D721Med (cell line): ENCODE measurements at places on chromosomes 16 and 17.

DNA sequence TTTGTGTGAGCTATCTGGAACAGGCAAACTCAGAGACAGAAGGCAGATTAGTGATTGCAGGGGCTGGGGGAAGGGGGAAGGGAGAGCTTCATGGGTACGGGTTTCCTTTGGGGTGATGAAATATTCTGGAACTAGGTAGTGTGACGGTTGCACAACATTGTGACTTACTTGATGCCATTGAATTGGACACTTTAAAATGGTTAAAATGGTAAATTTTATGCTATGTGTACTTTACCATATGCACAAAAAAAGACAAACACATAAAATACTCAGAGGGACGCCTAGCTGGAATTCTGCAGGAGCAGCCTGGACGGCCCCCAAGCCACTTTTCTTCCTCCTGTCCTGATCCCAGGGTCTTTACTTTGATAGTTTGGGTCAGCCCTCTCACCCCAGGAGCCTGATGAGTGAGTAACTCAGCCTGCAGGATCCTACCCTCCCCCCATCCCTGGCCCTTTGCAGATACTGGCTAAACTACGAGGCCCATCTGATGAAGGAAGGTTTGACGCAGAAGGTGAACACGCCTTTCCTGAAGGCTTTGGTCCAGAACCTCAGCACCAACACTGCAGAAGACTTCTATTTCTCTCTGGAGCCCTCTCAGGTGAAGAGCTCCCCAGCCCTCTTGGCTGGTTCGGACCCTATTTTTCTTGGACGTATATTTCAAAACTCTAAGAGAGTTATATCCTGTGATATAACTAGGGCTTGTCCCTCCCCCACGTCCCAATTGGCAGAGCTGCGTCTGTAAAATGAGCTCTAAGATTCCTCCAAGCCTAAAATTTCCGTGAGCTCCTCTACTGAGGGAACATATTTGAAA, 7.8 kb downstream of the ADGRG3 start:
- DNase-seq = no peak

GRCh38 chr17:16407911-16408588, 7.3 kb upstream of the TRPV2 start:
- DNase-seq = no peak

GRCh38 chr16:1331712-1332617, 1.5 kb upstream of the BAIAP3 start:
- no peak for DNase-seq

DNA sequence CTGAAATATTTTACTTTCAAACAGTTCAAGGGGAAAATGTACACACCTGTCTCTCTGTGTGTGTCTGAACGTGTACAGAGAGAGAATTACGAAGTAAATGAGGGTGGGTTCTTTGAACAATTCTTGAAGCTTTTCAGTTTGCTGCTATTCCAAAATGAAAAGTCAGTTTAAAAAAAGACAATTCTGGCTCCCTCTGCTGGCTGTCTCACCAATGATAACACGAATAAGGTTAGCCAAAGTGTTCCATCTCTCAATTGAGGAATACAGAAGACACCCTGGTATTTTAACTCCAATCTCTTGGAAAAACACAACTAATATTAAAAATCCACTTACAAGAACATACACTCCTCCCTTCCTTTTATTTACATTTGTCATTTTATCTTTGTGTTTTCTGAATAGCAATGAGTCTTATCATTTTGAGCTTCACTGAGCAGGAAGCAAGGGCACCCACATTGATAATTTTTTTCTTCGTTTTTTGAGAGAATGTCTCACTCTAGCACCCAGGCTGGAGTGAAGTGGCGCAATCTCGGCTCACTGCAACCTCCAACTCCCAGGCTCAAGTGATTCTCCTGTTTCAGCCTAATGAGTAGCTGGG, 20.5 kb downstream of the EFTUD2 start:
- no peak for DNase-seq

DNA sequence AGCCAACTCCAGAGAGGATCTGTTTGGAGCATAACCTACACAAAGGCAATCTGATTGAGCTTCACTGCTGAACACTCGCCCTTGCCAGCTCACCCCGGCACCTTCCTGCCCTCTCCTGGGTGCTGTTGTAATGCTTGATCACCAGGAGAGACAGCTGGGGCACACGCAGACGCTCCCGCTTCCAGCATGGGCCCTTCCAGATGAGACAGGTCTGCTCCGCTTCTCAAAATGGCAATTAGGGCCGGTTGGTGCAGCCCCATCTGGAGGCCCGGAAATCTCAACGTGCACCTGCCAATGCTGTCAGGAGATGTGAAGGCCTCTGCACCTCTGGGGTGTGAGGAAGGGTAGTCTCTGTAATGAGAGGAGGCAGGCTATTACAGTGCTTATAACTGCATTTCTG, 206.1 kb downstream of the ABCC12 start:
- DNase-seq = no peak

DNA sequence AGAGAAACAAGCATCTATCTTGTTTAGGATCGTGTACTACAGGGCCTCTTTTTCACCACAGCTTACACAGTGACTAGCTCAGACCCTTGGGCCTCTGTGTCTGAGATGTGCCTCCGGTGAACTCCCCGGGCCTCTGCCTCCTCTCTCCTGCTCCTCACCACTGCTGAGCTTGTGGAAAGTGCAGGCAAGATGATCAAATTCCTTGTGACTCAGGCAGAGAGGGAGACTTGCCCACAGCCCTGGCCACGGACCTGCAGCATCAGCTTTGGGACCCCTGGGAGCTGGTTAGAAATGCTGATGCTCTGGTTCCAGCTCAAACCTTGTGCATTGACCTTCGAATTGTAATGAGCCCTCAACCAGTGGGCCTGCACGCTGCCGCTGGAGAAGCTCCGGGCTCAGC, 79.8 kb downstream of the ZDHHC7 start:
- DNase-seq = no peak

DNA sequence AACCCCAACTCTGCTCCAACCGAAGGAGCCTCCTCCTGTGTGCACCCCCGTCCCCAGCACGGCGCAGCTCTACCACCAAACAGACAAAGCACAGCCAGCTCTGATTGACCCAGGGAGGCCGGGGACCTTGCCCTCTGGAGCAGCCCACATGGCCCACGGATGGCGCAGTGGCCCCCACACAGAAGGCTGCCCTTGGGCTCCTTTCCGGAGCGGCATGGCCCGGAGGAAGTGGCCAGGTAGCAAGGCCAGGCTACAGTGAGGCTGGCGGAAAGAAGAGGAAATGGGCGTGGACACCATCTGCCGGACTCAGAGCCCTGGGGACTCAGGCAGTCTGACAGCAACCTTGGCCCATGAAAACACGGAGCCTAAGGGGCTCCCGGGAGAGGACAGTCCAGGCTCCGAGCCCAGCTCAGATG, 19.9 kb upstream of the ZC3H18 start:
- no peak for DNase-seq

DNA sequence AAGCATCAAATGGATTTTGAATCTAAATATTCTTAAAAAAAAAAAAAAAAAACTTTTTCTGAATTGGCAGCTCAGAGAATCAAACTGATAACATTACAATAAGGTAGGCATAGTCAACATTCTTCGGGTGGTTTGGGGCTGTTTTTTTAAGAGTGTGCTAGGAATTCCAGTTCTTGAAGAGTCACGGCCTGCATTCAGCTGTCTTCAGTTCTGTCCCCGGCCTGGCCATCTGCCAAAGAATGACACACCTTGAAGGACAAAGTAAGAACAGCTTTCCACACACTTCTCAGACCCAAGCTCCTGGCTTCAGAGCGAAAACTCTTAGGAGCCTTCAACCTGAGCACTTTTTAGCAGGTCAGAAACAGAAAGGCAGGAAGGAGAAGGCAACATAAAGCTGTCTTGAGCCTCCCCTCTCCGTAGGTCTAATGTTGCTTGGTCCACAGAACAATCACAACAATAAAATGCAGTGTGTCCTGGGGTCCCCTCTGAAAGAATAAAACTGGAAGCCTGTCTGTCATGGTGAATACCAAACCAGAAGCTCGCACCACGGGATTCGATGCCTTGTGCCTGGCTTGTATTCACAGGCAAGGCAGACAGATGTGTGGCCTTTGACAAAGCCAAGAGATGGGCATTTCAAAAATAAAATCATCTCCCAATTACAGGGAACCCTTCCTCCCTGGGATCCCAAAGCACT, 524.4 kb upstream of the ZFHX3 start:
- DNase-seq = no peak

- no peak for DNase-seq
These were observed 1.1 kb downstream of the CHTF8 start for GRCh38 chr16:69131167-69131838.

DNA sequence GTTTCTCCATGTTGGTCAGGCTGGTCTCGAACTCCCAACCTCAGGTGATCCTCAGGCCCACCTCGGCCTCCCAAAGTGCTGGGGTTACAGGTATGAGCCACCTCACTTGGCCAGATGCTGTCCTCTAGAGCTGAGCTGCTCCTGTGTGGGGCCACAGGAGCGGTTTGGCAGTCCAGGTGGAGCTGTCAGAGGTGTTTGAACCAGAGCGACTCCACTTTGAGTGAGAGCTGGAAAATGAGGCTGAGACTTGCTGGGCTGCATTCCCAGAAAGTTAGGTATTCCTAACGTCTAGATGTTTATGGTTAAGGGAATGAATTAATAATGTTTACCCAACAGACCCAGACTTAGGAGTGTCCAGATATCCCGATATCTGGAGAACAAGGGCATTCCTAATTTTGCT, 16.8 kb upstream of the PSMD7 start:
- DNase-seq = no peak

GRCh38 chr16:81693041-81693743, 85.9 kb upstream of the PLCG2 start:
- no peak for DNase-seq

DNA sequence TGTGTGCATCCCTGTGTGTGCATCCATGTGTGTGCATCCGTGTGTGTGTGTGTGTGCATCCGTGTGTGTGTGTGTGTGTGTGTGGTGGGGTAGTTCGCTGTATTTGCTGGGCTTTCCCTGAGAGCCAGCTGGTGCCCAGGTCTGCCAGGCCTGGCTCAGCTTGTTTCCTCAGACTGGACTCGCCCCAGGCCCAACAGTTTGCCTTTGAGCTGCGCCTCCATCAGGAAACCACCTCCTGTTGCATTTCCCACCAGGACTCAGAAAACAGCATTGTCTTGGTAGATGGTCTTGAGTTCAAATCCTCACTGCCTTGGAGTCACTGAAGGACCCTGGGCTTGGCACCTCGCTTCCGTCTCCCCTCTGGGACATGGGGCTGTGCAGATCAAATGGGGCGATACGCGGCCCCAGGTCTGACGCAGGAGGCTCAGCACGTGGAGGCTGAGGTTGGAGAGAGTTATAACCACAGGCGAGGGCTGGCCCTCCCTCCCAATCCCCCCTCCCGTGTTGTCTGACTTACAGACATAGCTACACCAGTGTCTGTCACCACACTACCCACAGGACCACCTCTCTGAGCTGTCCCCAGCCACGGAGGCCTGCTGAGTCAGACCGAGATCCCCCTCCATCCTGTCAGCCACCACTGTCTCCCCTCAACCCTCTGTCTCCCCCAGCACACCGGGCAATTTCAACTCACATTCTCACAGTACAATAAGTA, 4.7 kb downstream of the ITGAE start:
- no peak for DNase-seq

- no peak for DNase-seq
These were observed 8.8 kb upstream of the DNASE1 start for GRCh38 chr16:3645504-3646347.

- DNase-seq = no peak
These were observed 3.6 kb downstream of the CDT1 start for GRCh38 chr16:88807142-88807625.

DNA sequence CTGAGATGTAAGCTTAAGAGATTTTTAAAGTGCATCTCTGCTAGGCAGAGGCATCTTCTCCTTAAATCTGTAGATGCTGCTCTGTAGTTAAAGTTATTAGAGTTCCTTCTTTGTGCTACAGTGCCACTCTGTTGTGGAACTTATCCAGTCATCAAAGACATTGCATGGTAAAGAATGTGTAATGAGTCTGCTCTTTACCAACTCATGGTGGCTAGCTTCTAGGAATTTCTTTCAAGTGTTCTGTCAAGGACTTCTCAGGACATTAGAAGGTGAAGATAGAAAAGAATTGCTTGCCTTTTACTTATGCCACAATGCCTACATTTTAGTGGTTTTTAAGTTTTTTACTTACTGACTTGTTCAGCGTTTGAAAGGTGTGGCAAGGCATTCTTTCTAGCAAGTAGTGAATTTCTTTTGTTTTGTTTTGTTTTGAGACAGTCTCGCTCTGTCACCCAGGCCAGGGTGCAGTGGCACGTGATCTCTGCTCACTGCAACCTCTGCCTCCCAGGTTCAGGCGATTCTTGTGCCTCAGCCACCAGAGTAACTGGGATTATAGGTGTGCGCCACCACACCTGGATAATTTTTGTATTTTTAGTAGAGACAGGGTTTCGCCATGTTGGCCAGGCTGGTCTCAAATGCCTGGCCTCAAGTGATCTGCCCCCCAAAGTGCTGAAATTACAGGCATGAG, 20.3 kb upstream of the ARL2BP start:
- no peak for DNase-seq

- no peak for DNase-seq
These were observed 43.4 kb downstream of the BMERB1 start for GRCh38 chr16:15477802-15478201.

- no peak for DNase-seq
These were observed 25.9 kb downstream of the PITPNM3 start for GRCh38 chr17:6530324-6530920.

DNA sequence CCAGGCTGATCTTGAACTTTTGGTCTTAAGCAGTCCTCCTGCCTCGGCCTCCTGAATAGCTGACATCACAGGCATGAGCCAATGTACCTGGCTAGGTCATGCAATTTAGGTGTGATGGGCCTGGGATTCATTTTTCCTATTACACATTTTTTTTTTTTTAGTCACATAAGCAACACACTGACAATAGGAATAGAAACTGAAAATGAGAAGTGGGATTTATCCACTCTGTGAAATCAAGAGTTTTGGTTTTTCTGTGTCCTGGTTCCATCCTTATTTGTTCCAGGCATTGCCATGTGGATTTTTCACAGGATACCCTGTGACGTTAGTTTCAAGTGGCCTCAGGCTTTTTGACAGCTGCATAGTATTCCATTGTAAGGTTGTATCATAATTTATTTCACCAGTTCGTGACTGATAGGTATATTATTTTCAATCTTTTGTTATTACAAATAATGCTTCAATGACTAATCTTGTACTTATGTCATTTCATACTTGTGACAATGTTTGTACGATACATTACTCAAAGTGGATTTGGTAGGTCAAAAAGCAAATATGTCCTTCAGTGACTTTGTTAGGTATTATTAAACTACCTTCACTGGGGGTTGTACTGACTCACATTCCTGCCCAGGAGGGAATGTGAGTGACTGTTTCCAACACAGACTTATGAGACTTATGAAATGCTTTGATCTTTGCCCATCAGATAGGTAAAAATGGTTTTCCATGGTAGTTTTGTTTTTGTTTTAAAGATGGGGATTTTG, 10.6 kb downstream of the ADCY7 start:
- no peak for DNase-seq

GRCh38 chr17:73285916-73286862, 24.5 kb upstream of the CPSF4L start:
- no peak for DNase-seq

DNA sequence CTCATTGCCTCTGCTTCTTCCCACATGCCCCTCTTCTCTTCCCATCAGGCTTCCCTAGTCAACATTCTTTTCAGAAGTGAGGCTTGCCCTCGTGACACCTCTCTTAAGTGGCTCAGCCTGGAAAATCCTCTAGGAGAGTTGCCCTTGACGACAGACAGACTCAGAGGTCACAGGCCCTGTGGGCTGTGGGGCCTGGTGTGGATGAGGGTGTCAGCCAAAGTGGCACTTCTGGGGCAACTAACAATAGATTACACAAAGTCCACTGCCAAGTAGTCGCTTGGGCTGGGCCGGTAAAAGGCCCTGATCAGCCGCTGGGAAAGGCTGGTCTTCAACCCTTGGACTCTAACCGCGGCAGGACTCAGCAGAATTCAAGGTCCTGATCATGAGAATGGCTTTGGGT, 33.7 kb upstream of the METTL16 start:
- no peak for DNase-seq
